ENCODE measurements at places on chromosomes 11 and 22. TPM values are rescaled to one million over a fixed set of nuclear protein-coding genes. Genes with fewer than 3 reads are reported as not detected.

- no peak for DNase-seq
Observed at GRCh38 chr11:130808541-130808940, 107.7 kb downstream of the SNX19 start.

DNA sequence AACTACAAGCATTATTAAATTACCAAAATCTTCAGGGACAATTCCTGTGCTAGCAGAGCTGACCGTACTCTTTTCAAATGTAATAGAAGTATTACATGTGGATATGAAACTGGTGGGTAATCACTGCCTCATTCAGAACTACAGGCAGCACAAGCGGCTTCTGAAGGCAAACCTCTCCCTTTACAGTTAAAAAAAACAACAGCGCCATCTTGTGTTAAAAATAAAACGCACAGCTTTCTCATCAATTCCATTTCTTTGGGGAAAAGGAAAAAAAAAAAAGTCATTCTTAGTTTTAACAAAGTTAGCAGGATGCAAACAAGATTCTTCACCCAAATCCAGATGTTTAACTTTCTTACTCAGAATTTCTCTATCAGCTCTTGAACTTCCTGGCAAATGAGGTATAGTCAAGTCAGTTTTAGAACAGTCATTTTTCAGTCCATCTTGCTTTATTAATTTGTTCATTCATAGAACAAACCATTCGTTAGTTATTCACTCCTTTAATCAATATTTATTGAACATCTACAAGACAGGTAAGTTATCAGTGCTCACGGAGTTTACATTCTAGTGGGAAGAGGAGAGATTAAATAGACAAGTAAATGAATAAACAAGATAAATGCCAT is 331.8 kb upstream of the MPPED2 start:
- no peak for DNase-seq

DNA sequence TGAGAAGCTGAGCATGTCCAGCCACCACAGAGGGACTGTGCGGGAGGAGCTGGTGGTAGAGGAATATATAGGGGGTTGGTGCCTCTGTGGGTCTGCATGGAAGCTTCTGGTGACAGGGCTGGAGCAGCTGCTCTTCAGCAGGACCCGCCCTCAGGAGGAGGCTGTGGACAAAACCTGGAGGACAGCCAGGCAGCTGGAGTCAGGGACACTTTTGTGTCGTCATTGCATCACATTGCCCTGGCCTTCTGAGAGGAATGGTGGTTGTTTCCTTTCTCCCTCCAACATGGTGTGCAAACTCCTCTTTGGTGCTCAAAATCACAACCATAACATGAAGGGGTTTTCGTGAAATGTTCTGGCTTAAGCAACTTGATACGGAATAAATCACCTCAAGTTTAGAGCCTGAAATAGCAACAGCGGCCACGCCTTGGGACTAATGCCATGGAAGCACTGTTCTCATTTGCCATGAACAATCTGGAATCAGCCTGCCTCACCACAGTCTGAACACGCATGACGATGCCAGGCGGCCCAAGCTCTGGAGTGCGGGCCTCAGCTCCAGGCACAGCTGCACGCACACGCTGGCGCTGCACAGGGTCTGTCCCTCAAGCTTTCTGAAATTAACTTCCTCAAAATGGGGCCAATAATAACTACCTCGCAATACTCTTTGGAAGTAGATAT is 17.1 kb upstream of the CSRP3 start:
- DNase-seq, result no peak

OR52H1 gene
- not detected for total RNA-seq

DNA sequence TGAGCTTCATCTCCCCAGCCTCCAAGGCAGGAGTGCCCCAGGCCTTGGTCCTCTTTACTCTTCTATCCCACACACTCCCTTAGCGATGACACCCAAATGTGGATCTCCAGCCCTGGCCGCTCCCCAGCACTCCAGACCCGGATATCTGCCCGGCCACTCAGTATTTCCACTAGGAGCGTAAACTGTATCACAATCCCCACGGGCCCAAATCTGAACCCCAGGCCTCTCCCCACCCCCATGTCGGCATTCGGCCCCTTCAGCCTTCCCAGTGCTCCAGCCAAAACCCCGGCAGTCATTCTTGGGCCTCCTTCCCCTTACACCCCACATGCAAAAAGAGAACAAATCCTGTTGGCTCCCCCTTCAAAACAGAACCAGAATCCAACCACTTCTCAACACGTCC is 20.8 kb downstream of the WNT11 start:
- DNase-seq, result no peak

- DNase-seq, result no peak
Observed at GRCh38 chr11:102269927-102270326, 47.4 kb upstream of the BIRC3 start.

SGSM1 gene
- total RNA-seq, result 3.0 TPM

GRCh38 chr11:128888034-128888985 is 2.8 kb upstream of the KCNJ5 start:
- DNase-seq, result no peak

DNA sequence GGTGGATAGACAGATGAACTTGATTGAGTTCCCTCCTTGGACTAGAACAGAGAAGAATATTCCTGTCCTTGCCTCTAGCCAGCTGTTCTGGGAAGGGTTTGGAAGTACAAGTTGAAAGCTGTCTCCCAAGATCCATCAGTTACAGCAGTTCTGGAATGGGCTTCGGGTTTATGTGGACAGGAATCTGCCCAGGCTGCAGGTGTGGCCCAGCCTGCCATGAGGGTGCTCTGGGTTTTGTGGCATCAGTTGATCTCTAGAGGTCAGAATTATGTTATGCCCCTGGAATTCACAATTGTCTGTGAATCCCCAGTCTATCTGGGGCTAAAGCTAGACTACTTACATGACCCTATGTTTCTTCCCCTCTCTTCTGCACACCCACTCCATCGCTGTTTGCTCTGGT is 4.9 kb upstream of the MICAL2 start:
- DNase-seq, result no peak

DNA sequence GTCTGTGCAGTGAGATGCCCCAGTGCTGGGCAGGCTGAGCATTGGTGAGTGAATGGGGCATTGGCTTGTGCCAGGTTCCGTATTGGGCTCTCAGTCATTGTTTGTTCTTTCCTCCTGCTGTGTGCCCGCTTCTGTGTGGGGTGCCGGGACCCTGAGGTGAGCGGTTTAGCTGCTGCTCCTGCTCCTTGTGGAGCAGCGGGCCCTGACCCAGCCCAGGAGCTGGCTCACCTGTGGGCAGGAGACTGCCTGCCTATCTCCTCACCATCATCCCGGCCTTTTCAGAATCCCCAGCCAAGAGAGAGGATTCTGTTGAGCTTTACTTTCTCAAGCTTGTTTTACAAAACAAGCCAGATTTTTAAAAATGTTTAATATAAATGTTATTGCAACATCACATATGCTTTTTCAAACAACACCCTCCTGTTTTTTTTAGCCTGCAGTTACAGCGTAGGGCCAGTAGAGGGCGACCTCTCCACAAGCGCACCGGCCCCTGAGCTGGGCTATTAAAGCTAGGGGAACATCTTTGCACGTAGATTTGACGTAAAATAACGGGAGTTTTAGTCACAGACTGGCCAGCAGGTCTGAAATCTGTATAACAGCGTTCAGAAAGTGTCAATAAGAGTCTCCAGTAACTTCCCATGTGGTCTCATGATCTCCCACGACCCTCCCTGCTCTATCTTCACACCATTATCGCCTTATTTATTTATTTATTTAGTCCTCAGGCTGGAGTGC is 25.1 kb upstream of the RELT start:
- peak; percentile 35 for DNase-seq

DNA sequence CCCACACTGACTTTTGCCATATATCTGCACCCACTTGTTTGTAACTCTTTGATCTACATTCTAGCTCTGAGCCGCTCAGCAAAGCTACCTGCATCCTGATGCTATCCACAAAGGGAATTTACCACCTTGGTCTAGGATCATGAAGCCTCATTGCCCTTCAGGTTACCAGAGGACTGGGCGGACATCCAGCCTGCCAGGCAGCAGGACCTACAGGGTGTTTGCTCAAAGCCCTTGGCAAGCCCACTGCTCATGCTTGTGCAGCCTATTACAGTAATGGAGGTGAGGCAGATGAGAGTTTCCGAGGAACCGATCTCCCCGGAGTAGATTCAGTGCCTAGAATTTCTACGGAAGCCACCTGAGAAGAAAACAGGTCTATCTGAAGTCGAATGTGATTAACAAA is 417.2 kb downstream of the OPCML start:
- no peak for DNase-seq

CAVIN3 gene
- total RNA-seq, result not detected

SOX6 gene
- 0.10 TPM for total RNA-seq

DNA sequence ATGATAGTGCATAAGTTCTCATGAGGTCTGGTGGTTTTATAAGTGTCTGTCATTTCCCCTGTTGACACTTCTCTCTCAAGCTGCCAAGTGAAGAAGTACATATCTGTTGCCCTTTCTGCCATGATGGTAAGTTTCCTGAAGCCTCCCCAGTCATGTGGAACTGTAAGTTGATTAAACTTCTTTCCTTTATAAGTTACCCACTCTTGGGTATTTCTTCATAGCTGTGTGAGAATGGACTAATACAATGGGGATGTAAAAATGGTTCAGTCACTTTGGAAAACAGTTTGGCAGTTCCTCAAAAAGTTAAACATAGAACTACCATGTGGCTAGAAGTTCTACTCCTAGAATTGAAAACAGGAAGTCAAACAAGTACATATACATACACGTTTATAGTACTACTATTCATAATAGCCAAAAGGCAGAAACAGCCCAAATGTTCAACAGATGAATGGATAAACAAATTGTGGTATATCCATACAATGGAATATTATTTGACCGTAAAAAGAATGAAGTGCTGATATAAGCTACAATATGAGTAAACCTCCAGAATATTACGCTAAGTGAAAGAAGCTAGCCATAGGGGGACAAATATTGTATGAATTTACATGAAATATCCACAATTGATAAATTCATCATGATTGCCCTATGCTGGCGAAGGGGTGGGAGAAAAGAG is 16.0 kb upstream of the DKK3 start:
- DNase-seq, result no peak

MS4A6E gene
- not detected for total RNA-seq

GRCh38 chr22:44443641-44444235 is 54.3 kb downstream of the RTL6 start:
- DNase-seq, result no peak

- DNase-seq, result no peak
Observed at GRCh38 chr11:746289-747157, 741 bp upstream of the TALDO1 start.

Measured in T-helper 17 cell (primary cell).